Endothelial cell of umbilical vein (primary cell): ENCODE measurements at places on chromosomes 2 and 18. TPM values are rescaled to one million over a fixed set of nuclear protein-coding genes. Genes with fewer than 3 reads are reported as not detected.

TGIF1 gene
- 95.8 and 96.6 TPM in 2 replicates for polyA plus RNA-seq

DQX1 gene
- polyA plus RNA-seq = 0.03 and 0.06 TPM in 2 replicates

STPG4 gene
- polyA plus RNA-seq = not detected in 2 replicates

PLGLB1 gene
- polyA plus RNA-seq = 0.51 and 0.81 TPM in 2 replicates

GPR45 gene
- polyA plus RNA-seq = not detected in 2 replicates

PARD3B gene
- polyA plus RNA-seq = 2.1 and 2.2 TPM in 2 replicates

PDE11A gene
- polyA plus RNA-seq = 0.06 and 0.07 TPM in 2 replicates

TTC21B gene
- polyA plus RNA-seq = 7.5 and 8.0 TPM in 2 replicates

IL37 gene
- polyA plus RNA-seq = not detected in 2 replicates

GREB1 gene
- polyA plus RNA-seq = 0.17 and 0.19 TPM in 2 replicates

IMPACT gene
- polyA plus RNA-seq = 12.5 and 15.4 TPM in 2 replicates

LRRC30 gene
- not detected in 2 replicates for polyA plus RNA-seq

RIT2 gene
- polyA plus RNA-seq = not detected in 2 replicates

OTOS gene
- not detected in 2 replicates for polyA plus RNA-seq

FAM237A gene
- not detected in 2 replicates for polyA plus RNA-seq

ATP8B1 gene
- 42.7 and 49.3 TPM in 2 replicates for polyA plus RNA-seq

CCDC85A gene
- polyA plus RNA-seq = 5.1 and 6.0 TPM in 2 replicates

PAX8 gene
- polyA plus RNA-seq = 0.62 and 1.4 TPM in 2 replicates
